ENCODE measurements at places on chromosomes 16 and 17.

GRCh38 chr17:81371910-81372760, 23.1 kb upstream of the BAHCC1 start:
- DNase-seq: no peak

GRCh38 chr17:31888124-31888523, 13.4 kb downstream of the UTP6 start:
- no peak for DNase-seq

DNA sequence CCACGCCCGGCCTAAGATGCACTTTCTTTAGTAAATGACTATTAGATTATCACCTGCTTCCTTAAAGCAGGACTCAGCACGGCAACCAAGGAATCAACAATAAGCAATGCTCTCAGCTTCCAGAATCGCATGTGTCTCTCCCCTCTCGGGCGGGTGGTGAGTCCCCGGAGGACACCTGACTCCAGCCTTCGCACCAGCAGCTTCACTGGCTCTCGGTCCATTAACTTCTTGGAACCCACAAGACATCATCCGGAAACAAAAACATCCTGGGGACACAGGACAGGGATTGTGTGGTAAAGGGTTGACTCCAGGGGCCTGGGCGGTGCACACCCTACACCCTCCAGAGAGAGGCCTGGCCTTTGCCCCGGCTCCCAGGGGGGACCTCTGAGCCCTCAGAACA, 22.7 kb downstream of the UTS2R start:
- no peak for DNase-seq

GRCh38 chr17:35930211-35931065, at the start of gene RDM1:
RDM1 (minus strand) TSS chr17:35930773; CDS start chr17:35930727, 46 bp downstream.
- no peak for DNase-seq

- no peak for DNase-seq
Measured at GRCh38 chr16:56742030-56742984, 12.4 kb downstream of the NUP93 start.

DNA sequence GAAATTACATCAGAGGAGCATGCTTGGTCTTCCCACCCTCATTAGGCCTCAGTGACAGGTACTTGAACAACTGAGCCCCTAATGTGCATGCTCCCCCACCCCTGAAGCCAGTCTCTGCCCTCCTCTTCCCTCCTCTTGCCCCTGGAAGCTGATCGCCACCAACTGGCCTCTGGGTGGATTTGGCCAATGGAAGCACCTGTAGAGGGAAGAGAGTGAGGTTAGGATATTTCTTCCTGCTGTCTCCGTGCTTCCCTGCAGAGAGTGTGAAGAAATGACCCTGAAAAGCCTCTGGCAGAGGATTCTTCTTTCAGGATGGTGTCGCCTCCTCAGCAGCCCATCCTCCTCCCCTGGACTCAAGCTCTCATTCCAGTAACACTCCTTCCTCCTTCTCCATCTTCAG, 5.9 kb upstream of the CBLN1 start:
- DNase-seq: no peak

DNA sequence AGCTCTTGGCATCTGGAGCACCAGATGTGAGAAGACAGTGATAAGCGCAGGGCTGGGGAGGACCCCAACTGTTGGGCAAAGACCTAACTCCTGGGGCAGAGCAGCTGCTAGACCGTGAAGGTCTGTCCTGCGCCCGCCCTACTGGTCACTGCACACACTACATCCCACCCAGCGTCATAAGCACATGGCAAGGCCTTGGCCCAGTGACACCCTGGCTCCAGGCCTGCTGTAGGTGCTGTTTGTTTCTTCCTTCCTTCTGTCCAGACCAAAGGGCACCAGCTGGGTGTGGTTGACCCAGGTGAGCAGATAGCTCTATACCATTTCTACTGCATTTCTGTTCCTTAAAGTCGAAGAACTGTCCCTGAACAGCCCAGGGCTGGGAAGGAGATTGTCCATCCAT, 6.4 kb downstream of the TRPV3 start:
- DNase-seq: no peak

DNA sequence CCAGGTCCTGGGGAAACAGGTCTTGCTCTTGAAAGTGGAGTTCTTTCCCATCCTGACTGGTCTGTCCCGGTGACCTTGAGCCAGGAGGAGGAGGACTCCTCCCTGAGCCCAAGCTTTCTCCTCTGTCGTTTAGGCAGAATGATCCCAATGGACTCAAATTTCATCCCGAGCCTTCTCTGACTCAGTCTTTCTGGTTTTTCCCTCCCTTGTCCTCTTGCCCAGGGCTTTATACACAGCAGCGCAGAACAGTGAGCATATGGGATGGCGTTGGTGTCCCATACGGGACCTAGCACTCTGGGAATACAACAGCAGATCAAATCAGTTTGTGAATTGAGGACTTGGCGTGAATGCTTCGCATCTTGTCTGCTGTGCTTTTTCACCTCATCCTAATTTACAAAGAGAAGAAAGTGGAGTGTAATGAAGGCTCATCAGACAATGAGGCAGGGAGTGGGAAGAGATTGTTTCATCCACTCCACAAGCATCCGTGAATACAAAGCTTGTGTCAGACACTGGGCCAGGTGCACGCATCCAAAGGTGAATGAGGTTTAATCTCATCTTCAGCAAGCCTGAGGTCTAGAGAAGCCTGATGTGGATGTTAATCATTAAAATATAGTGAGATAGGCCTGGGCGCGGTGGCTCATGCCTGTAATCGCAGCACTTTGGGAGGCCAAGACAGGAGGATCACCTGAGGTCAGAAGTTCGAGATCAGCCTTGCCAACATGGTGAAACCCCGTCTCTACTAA, 1.1 kb upstream of the XYLT1 start:
- no peak for DNase-seq

DNA sequence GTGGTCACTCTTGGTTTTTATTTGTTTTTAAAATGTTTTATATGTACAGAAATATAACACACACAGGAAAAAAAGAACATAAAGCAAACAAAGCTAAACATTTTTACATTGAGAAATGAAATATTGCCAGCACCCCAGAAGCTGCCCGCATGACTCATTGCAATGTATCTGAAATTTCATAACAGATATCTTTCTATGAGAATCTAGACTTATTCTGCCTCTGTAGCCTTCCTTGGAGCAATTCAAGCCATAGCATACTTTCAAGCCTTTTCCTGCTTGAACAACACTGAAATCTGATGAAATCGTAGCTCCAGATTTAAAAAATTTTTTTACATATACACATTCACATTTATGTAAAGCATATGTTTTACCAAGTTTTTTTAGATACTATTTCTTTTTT, 86.9 kb downstream of the RBBP6 start:
- DNase-seq: no peak

DNA sequence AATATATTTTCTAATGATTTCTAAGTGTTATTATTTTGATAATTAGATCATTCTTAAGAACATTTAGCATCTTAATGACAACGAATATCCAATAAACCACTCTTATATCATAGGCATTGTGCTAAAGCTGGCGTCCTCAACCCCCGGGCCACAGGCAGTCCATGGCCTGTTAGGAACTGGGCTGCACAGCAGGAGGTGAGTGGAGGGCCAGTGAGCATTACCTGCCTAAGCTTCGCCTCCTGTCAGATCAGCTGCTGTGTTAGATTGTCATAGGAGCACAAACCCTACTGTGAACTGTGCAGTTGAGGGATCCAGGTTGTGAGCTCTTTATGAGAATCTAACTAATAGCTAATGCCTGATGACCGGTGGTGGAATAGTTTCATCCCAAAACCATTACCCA, 3.7 kb downstream of the DUXB start:
- DNase-seq: no peak

DNA sequence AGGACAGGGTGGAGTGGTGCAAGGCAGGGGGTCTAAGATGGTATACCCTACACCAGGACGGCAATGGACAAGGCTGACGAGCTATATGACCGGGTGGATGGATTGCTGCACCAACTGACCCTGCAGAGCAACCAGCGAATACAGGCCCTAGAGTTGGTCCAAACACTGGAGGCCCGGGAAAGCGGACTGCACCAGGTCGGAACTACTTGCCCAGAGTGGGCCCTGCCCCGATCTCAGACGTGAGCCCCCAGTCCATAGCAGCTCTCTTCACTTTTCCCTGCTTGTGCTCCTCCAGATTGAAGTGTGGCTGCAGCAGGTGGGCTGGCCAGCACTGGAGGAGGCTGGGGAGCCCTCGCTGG, 3.1 kb downstream of the PLEKHG4 start:
- DNase-seq: no peak

GRCh38 chr17:80636361-80637018, 91.9 kb downstream of the RPTOR start:
- DNase-seq: no peak

DNA sequence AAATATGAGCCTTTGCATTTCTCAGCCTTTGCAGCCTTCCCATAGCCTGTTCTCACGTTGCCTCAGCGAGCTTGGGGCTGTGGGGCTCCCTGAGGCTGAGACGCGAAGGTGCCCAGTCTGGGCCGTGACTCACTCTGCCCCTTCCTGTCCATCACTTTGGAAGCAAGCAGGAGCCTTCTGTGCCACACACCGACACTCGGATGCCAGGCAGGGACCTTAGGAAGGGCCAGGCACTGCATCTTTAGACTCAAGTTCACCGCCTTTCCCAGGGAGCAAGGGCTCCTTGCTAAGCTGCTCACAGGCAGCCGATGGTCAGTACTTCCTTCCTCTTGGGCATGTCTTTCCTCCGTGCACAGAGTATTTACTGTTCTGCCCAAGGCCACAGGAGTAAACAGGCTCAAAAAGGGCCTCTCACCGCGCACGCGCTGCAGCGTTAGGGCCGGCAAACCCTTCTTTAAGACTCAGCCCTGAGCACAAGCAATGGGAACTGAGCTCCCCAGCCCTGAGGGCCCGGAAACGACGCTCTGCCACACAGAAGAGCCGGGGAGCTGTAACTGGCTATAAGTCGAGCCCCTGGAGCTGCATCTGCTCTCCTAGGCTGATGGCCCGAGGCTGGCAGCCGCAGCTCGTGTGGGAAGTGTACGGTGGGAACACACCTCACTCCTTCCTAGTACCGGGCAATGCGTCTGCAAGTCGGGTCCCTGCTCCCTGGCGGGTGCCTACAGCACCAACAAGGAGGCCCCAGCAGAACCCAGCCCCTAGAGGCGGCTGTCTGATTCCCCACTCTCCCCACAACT, 7.2 kb downstream of the TIMM22 start:
- no peak for DNase-seq

- DNase-seq: no peak
Measured at GRCh38 chr17:79237448-79238053, 162.9 kb downstream of the ENGASE start.

DNA sequence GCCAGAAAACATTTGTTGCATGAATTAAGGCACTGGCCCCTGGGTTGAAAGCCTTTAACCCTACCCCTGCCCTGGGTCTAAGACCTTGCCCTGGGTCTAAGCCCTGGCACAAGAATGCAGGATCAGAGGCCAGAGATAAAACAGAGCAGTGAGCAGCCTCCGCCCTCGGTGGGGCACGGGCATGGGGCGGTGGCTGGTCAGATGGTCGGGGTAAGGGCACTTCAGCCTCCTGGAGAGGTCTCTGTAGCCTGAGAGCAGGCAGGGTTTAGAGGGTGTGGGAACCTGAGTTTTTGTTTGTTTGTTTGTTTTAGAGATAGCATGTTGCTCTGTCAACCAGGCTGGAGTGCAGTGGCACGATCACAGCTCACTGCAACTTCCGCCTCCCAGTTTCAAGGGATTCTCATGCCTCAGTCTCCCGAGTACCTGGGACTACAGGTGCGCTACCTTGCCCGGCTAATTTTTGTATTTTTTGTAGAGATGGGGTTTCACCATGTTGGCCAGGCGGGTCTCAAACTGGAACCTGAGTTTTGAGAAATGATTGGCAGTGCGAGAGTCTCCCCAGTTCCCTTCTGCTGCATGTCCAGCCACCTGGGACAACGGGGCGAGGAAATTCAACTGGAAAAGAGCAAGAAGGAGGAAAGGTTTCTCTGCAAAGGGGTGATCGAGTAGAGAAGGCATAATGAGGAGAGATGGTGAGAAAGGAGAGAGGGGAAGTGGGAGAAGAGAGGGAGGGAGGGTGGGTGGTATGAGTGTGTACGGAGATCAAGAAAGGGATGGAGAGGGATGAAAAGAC, 27.7 kb downstream of the TNS4 start:
- no peak for DNase-seq

- DNase-seq: no peak
Measured at GRCh38 chr17:27518545-27519521, 62.6 kb downstream of the KSR1 start.

DNA sequence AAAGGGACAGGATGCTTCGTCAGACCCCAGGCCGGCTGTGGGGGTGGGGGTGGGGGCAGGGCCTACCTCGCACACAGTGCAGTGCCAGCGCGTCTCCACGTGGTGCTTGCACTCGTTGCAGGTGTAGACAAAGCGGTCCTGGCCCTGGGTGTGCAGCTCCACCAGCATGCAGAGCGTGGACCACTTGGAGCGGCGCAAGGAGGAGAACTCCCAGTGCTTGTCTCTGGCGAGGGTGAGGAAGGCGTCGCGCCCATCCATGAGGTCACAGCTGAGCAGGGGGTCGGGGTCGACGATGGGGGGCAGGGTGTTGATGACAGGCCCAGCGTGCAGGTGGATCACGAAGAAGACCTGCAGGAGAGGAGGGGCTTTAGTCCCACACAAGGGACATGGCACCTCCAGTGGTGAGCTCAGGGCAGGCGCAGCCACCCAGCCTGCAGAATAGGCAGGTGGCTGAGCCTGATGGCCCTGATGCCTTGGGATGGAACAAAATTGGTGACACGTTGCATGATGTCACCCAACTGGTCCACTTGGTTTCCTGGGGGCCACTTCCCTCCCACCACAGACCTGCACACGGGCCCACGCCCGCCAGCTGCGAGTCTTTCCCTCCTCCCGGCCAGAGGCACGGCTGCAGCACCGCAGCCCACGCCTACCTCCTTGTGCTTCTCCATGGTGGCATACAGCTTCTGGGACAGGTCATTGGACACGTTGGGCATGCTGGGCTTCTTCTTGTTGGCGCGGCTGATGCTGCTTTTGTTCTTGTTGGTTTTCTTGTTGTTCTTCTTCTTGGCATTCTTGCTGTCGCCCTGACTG, 14.0 kb upstream of the TRAP1 start:
- DNase-seq: no peak

DNA sequence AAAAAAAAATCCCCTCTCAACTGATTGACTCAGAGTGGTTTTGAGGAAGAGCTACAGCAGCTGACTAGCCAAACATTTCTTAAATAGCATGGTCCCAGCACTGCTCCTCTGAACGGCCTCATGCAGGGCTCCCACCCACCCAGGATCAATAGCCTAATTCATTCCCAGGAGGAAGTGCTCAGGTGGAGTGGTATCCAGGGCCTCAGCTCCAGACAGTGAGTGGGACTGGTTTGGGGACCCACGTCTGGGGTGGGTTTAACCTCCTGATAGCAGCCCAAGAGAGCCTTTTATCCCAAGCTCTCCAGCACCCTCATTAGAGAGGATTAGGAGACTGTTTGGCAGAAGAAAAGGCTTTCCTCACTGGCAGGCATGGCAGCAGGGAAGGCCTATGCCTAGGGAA, 68.5 kb upstream of the CDH5 start:
- no peak for DNase-seq

DNA sequence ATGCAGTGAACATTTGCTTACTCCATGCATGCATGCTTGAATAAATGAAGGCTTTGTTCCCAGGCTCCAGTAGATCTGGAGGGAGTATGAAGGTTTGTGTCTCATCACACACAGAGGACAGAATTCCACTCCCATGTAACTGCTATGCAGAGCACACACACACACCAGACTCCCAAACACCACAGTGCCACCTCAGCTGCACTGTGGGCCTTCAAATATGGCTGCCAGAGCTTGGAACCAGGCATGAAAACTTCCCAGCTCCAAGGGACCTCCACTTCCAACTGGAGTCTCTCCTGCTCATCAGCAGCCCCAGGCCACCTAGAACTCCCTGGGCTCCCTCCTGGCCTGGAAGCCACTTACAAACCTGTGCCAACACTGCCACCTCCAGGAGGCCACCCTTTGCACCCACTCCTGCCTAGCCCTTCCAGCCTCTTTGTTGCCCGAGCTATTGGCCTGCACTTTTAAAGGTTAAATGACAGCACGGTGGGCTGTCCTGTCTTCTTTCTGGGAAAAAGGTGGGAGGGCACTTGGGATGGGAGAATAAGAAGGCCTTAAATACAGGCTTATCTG, 151.2 kb downstream of the ZNF423 start:
- DNase-seq: no peak

Data from cortex of kidney (tissue), 1 donor.